Hair follicle dermal papilla cell (primary cell): ENCODE measurements at places on chromosomes 2 and 18. TPM values are rescaled to one million over a fixed set of nuclear protein-coding genes. Genes with fewer than 3 reads are reported as not detected.

The ELOA2 gene
- total RNA-seq, result not detected in 2 replicates

The RIT2 gene
- total RNA-seq, result not detected in 2 replicates

The KCNE4 gene
- total RNA-seq, result 20.0 and 30.5 TPM in 2 replicates

The DRC1 gene
- 0.16 and 0.24 TPM in 2 replicates for total RNA-seq

The PPM1B gene
- 20.6 and 20.8 TPM in 2 replicates for total RNA-seq

The CERKL gene
- total RNA-seq, result under 0.01 TPM in 1 of 2 replicates, not detected in the other
